Activated T-cell treated with anti-CD3 and anti-CD28 coated beads, Interleukin-2, amount 50 U/mL, for 72 hours (primary cell): ENCODE measurements at places on chromosomes 5 and 9.

- DNase-seq: no peak
Observed at GRCh38 chr5:154972476-154973080, 31.7 kb downstream of the MRPL22 start.

GRCh38 chr5:161713042-161713441 is 27.5 kb downstream of the GABRA6 start:
- DNase-seq: no peak

DNA sequence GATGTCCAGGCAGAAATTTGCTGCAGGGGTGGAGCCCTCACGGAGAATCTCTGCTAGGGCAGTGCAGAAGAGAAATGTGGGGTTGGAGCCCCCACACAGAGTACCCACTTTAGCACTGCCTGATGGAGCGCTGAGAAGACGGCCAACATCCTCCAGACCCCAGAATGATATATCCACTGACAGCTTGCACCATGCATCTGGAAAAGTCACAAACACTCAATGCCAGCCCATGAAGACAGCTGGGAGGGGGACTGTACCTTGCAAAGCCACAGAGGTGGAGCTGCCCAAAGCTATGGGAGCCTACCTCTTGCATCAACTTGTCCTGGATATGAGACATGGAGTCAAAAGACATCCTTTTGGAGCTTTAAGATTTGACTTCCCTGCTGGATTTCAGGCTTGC is 426.3 kb upstream of the FAM174A start:
- DNase-seq: no peak

- no peak for DNase-seq
Observed at GRCh38 chr9:99050292-99050911, 54.5 kb upstream of the TGFBR1 start.

DNA sequence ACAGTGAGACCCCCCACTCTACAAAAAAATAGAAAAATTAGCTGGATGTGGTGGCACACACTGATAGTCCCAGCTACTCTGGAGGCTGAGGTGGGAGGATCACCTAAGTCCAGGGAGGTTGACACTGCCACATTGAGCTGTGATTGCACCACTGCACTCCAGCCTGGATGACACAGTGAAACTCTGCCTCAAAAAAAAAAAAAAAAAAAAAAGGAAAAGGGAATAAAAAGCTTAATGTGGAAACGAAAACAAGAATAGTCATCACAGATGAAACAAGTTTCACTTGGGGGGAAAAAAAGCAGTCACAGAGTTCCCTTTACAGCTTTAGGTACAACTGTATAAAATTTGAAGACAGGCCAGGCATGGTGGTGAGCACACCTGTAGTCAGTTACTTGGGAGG is 84.2 kb downstream of the FNBP1 start:
- no peak for DNase-seq

DNA sequence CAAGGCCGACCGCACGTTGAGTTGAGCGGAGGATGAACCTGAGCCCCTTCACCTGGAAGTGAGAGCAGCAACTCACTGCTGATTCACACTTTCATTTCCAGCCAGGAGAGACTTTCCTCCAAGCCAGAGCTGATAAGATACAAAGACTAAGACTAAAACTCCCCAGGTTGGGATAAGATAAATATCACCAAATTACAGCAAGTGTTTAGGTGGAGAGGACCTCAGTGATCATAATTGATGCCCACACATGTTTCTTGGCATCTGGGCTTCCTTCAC is 6.4 kb upstream of the NKD2 start:
- no peak for DNase-seq

- no peak for DNase-seq
Observed at GRCh38 chr9:90827181-90827871, 25.7 kb downstream of the SYK start.
